Nephron progenitor cell (in vitro differentiated cells): ENCODE measurements at places on chromosomes 2 and 18.

GRCh38 chr18:79139206-79139605, 70.0 kb downstream of the ATP9B start:
- no peak for DNase-seq

- no peak for DNase-seq
Measured at GRCh38 chr2:224611938-224612337, 26.8 kb upstream of the CUL3 start.

- DNase-seq: no peak
Measured at GRCh38 chr2:195677884-195678283, 20.9 kb downstream of the SLC39A10 start.

DNA sequence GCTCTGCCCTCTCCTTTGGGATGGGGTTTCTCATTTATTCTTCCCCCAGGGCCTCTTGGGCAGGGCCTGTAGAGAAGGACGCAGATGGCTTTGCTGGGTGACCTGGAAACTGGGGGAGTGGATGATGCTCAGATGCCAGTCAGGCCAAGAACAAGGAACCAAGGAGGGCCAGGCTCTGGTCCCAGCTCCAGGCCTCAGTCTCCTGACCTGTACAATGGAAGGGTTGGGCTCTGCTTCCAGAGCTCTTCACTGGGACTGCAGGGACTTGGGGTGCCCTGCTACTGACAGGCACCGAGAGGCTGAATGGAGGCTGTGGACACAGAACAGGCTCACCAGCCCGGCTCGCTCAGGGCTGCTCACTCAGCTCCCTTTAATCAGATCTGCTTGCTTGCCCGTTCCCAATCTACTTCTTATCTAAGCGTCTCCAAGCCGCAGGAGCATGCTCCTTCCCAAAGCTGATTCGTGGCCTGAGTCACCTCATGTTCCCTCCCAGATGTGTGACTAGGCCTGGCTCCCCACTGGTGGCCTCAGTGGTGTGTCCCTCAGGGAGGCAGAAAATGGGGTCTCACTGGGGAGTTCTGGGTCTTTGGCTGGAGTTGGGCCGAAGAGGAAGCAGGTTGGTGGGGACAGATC, 82.6 kb upstream of the ODC1 start:
- no peak for DNase-seq

DNA sequence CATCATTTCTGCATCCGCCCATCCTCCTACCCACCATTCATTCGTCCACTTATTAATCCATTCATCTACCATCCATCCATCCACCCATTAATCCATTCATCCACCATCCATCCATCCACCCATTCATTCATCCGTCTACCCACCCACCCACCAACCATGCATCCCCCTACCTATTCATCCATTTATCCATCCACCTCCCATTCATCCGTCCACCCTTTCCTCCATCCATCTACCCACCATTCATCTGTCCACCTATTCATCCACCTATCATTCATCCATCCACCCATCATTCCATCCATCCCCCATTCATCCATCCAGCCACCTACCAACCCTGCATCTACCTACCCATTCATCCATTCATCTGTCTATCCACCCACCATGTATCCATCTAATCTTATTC, 83.5 kb upstream of the MCFD2 start:
- no peak for DNase-seq
